ENCODE measurements at places on chromosomes 3 and 15.

- DNase-seq = no peak
Measured at GRCh38 chr3:117303443-117303842, 593.9 kb downstream of the TUSC7 start.

DNA sequence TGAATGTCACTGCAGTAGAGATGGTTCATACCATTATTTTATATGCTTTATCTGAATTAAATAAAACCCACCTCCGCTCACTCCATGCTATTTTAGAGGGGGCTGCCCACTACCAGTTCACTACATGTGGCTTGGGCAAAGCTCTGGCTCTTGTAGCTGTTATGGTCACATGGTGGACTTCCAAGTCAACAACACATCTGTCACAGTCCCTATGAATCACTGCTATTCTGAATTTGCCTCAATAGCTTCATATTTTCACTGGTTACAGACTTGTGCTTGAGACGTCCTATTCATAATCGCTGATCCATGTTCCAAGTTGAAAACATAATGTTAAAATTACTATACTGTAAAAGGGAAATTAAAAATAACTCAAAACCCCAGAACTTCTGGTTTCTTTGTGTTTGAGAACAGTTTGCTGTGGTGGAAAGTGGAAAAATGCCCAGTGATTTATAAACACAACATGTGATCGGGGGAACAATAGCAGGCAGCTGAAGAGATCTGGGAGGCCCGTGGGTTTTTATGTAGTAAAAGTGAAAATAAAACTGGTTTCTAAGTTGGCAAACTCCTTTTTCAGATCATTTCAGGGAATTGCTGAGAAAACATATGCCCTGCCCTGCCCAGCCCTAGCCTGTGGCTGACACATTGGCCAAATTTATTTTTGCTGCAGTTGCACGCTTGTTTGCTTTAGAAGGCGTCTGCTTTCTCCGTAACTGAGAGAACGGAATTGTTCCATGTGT, 128.8 kb upstream of the PRR23C start:
- no peak for DNase-seq

DNA sequence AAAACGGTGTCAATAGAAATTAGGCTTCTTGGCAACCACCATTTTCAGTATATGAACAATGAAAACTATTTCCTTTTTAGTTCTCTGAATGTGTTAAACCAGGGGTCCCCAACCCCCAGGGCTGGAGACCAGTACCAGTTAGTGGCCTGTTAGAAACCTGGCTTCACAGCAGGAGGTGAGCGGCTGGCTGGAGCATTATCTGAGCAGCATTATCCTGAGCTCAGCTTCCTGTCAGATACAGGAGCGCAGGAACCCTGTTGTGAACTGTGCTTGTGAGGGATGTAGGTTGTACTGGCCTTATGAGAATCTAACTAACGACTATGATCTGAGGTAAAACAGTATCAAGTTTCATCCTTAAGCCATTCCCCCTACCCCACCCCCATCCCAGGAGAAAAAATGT, 328.7 kb downstream of the ZBBX start:
- DNase-seq = no peak

DNA sequence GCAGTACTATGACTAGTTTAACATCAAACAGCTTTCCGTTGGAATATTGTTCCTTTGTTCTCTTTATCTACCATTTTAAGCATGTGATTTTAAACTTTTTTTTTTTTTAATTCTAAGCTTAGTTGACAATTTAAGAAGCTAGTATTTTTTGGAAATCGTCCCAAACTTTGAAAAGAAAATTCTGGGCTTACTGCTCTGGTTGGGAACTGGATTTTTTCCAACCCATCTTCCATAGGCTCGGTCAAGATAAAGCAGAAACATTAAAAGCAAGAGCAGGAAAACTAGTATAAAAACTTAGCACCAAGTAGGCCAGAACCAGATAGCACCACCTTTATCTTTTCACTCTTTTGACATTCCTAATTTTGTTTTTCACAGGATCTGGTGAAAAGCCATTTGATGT, 49.9 kb downstream of the TSC22D2 start:
- DNase-seq = no peak

DNA sequence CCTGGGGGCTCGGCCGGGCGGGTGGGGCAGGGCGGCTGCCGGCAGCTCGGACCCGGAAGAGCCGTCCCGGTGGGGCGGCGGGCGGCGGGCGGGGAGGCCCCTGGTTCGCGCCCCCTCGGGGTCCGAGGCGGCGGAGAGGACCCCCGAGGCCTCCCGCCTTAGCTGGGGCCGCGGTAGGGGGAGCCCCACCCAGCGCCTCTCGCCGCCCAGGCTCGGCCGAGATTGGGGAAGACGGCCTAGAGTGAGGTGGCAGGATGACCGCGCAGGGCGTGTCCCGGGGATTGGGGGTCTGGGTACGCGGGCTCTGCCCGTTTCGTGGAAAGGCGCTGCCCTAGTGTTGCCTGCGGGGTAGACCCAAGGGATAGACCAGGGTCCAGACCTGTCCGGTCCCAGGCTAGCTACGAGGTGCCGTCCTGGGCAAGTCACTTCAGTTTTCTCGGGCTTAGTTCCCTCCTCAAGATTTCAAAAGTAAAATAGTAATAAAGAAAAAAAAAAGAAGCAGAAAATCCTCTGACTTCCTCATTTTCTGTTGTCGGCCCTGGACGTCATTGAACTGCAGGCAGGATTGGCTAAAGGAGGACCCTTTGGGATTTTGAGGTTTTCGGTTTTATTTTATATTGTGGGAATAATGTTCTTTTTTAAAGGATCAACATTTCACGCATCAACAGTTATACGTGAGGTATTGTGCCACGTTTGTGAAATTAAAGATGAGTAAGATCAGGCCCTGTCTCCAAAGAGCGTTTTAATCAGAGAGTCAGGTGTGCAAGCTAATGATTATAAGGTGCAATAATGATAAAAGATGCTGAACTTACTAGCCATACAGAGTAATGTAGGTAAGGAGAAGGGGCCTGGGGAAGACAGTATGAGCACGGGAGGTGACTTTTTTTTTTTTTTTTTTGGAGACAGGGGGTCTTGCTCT, 679 bp downstream of the IQGAP1 start:
- no peak for DNase-seq

GRCh38 chr3:60760145-60760544, 491.1 kb downstream of the FHIT start:
- no peak for DNase-seq

GRCh38 chr3:100893108-100893507, 100.1 kb downstream of the ABI3BP start:
- no peak for DNase-seq

DNA sequence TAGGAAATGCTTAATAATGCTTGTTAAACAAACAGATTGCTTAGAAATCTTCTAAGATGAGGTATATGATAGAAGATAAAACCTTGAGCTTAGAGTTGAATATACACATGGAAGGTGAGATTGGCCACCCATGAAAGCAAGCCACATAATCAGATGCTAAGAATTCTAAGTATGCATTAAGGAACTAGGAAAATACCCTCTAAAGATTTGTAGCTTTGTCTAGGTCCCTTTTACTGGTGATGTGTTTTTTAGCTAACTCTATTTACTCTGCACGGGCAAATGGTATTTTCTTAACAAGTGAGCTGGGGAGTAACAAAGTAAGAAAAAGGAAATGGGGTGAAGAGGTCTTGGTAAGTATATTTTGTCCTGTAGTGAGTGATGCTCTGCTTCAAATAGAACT, 310.3 kb downstream of the OXSM start:
- no peak for DNase-seq

DNA sequence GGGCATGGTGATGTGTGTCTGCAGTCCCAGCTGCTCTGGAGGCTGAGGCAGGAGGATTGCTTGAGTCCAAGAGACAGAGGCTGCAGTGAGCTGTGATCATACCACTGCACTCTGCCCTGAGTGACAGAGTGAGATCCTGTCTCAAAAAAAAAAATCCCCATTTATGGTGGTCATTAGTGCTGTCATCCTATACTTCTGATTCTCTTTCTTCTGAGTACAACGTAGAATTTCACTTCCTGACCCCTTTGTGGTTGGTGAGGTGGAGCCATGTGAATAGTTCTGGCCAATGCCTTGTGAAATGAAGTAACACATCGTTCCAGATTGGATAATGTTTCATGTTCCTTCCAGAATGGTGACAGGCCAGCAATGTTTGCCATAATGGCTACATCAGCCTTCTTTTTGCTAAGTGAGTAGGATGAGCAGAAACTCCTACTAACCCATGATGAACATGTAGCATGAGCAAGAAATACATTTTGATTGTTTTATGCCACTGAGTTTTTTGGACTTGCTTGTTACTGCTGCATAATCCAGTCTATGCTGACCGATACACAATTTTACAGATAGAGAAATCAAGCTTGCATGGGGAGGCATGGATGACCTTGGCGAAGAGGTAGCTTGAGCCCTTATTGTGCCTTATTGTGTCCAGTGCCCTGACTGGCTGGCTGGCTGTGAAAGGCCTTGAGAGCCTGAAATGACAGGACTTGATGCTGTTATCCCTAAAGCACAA, 30.9 kb upstream of the TLE3 start:
- DNase-seq = no peak

GRCh38 chr15:40737048-40737447, 18.0 kb downstream of the RMDN3 start:
- DNase-seq = no peak

DNA sequence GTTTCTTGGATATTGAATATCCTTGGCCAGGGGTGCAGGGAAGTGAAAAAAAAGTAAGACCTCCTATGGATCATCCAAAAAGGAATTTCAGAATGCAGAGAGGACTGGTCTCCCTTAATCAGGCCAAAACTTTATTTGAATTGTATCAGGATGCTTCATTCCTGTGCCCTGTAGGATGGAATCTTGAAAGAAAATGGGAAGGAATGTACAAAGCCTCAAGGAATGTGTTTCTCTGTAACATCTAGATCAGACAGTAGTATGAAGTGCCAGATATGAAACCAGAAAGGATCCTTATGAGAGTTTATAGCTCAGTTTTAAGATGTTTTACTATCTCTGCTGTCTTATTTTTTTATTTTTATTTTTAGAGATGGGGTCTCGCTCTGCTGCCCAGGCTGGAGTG, 6.5 kb upstream of the GSK3B start:
- DNase-seq = no peak

DNA sequence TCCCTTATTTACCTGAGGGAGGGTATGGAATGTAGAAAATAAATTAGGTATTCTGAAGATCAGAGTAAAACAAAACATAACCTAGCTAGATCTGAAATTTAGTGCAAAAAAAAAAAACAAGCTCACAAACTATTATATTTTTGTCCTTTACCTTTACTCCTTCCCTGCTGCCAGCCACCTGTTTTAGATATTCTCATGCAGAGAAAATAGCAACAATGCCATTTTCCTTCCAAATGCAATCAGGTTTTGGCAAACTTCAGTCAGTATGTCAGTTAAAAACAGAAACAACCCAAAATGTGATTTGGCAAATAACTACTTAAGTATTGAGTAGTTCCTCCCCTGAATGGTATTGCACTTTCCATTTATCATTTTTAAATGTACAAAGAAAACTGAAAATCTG, 35.8 kb downstream of the PEAK1 start:
- no peak for DNase-seq

GRCh38 chr3:152909180-152909883, 74.4 kb downstream of the P2RY1 start:
- DNase-seq = no peak

- no peak for DNase-seq
Measured at GRCh38 chr15:80275961-80276360, 23.9 kb upstream of the CTXND1 start.

DNA sequence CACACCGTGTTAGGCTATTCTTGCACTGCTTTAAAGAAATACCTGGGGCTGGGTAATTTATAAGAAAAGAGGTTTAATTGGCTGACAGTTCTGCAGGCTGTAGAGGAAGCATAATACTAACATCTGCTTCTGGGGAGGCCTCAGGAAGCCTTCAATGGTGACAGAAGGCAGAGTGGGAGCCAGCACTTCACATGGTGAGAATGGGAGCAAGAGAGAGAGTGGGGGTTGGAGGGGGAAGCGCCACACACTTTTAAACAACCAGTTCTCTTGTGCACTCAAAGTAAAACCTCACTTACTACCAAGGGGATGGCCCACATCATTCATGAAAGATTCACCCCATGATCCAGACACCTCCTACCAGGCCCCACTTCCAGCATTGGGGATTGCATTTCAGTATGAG, 181.1 kb downstream of the APBA2 start:
- no peak for DNase-seq

DNA sequence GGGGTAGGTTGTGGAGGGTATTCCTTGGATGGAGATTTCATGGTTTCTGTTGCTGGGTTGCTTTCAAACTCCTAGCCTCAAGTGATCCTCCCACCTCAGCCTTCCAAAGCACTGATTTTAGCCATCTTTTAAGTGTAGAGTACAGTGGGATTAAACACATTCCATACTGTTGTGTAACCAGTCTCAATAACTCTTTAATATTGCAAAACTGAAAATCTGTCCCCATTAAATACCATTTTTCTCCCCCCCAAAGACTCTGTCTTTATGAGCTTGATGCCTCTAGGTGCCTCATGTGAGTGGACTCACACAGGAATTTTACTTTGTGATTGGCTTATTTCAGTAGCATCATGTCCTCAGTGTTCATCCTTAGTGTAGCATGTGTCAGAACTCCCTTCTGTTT, 74.7 kb upstream of the ATP10A start:
- no peak for DNase-seq

DNA sequence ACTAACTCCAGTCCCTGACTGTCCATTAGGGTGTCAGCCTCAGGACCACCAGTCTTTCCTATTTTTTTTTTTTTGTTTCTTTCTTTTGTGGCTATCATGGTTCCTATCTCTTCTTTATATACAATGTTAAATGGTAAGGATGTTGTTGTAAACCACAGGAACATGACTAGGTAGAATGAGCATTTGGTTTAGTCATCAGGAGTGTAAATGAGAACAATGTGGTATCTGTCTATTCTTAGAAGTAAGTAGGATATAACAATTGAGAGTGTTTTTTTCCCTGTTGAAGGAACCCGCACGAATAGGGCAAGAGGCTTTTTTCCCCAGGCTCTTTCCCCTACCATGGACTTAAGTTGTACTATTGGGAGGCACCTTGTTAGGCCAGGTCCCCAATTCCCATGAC, 880.3 kb upstream of the GBE1 start:
- DNase-seq = no peak

GRCh38 chr3:43620831-43621655, 768 bp downstream of the ANO10 start:
- no peak for DNase-seq

- no peak for DNase-seq
Measured at GRCh38 chr3:188348435-188349244, 194.7 kb downstream of the LPP start.

DNA sequence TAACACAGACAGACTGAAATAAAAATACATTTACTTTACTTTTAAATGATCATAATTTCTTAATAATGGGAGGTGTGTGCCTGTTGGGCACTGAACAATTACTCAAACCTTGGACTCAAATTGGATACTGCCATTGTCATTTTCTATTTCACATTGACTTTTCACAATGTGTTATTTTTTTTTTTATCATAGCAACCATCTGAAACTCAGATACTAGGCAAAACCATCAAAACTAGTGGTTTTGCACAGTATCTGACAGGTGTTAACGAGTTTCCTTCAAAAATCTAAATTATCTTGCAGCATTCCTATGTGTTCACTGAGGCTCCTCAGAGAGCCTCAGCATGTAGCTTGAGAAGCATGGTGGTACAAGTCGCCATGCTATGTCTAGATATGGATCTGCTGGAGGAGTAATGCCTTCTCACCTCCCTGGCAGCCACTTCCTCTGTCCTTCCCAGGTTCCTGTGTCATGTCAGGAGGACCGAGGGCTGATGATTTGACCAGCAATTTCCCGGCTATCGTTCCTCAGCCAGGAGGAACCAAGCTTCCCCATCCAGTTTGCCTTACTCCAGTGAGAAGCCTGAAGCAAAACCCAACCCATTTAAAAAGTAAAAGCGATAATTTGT, 29.9 kb upstream of the RFTN1 start:
- DNase-seq = no peak

- DNase-seq = no peak
Measured at GRCh38 chr3:12875857-12876836, 34.8 kb upstream of the RPL32 start.

- DNase-seq = no peak
Measured at GRCh38 chr15:75022783-75023180, 608 bp upstream of the PPCDC start.
